ENCODE measurements at places on chromosomes 7 and 10.

DNA sequence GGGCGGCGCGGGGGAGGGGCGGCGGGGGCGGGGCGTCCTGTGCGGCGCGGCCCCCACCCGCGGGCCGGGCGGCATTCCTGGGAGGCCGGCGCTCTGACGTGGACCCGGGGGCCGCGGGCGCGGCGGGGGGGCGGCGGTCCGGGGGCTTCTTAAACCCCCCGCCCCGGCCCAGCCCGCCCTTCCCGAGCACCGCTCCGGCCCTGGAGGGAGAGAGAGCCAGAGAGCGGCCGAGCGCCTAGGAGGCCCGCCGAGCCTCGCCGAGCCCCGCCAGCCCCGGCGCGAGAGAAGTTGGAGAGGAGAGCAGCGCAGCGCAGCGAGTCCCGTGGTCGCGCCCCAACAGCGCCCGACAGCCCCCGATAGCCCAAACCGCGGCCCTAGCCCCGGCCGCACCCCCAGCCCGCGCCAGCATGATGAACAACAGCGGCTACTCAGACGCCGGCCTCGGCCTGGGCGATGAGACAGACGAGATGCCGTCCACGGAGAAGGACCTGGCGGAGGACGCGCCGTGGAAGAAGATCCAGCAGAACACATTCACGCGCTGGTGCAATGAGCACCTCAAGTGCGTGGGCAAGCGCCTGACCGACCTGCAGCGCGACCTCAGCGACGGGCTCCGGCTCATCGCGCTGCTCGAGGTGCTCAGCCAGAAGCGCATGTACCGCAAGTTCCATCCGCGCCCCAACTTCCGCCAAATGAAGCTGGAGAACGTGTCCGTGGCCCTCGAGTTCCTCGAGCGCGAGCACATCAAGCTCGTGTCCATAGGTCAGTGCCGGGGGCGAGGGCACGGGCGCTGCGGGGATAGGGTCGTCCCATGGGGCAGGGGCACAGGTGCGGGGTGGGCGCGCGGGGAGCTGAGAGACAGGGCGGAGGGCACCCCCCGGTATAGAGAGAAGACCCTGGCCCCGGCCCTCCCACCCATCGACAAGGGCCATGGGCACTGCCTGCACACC, at the start of gene FLNC:
Gene FLNC (plus strand): TSS at position 176 of the 947 bp plus-strand sequence. CDS start 232 bp downstream, at position 408.
- no peak within 1 kb of the TSS for H3K27ac ChIP-seq
- DNase-seq, result peak; percentile 46
- peak within 1 kb of the TSS; percentile 55 for H3K4me3 ChIP-seq
- peaks cover 17% of the 10 kb centered on the region for H3K4me1 ChIP-seq

DNA sequence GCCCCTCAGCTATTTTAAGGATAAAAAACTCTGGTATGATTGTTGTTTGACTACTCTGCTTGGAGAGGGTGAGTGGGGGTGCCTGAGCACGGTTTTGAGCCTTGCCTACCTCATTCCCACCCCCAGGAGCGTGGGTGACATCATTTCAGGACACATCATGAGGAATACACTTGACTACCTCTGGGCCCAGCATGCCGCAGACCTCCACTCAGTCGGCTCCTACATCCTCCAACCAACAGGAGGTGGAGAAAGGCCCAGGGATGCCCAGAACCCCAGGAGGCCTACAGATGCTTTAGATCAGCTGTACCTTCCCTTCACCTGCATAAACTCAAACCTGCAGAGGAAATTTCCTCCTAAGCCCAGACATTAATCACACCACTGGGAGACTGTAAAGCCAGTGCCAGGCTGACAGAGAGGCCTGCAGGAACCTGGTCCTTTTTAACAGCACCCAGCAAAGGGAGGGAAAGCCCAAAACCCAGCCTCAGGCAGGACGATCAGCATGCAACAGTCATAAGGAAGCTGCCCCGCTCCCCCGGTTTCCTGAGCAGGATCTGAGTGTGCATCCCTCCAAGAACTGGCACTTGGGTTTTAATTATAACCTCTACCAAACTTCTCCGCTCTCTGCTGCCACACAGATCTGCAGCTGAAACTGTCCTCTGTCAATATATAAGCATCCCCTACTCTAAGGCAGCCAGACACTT, 61.7 kb upstream of the ZNRF2 start:
- peaks cover 22% of the 10 kb centered on the region for H3K27me3 ChIP-seq
- no peak for DNase-seq
- no peak overlapping the region for H3K27ac ChIP-seq
- no peak overlapping the region for H3K4me3 ChIP-seq
- peaks cover 4% of the 10 kb centered on the region for H3K4me1 ChIP-seq

DNA sequence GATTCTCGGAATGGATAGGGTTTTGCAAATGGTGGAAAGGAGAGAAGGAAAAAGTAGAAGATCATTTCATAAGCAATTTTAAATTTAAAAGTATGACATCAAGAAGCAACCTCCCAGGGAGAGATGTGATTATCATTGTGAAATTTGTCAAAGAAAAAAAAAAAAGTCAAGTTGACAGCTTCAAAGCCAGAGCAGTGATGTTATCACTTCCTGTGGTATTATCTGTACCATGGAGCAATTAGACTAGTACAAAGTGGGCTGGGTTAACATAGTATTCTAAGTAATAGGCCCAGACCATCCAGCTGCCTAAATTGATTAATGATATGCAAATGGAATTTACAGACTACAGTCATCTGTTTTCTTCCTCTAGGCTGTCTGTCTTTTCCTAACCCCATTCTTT, 84.0 kb upstream of the NPY start:
- no peak overlapping the region for H3K27ac ChIP-seq
- no peak for DNase-seq
- no peak overlapping the region for H3K4me3 ChIP-seq
- H3K4me1 ChIP-seq, result peaks cover 20% of the 10 kb centered on the region
- no peaks in the 10 kb centered on the region for H3K36me3 ChIP-seq

DNA sequence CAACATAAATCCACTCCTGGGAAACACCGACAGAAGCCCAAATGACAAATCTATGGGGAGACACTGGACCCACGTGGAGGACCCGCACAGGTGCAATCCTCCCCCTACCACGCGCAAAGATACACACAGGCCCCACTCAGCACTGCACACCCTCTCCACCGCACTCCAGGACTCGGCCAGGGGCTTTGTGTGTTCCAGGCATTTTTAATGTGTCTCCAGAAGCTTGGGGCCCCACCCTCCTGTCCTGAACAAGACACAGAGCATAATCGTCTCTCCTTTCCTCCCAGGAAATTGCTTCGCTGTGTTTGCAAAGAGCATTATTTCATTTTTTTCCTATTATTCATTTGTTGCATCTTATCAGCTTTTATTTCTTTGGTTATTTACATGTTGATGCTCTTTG, 82.8 kb downstream of the GLI3 start:
- no peak overlapping the region for H3K27ac ChIP-seq
- H3K36me3 ChIP-seq, result no peaks in the 10 kb centered on the region
- DNase-seq, result no peak
- peaks cover 2% of the 10 kb centered on the region for H3K27me3 ChIP-seq
- H3K4me3 ChIP-seq, result no peak overlapping the region

- no peaks in the 10 kb centered on the region for H3K4me1 ChIP-seq
- no peaks in the 10 kb centered on the region for H3K27me3 ChIP-seq
- no peak for DNase-seq
- H3K36me3 ChIP-seq, result no peaks in the 10 kb centered on the region
- H3K27ac ChIP-seq, result no peak overlapping the region
- no peak overlapping the region for H3K4me3 ChIP-seq
Measured at GRCh38 chr7:158266426-158266816, 321.2 kb downstream of the PTPRN2 start.

DNA sequence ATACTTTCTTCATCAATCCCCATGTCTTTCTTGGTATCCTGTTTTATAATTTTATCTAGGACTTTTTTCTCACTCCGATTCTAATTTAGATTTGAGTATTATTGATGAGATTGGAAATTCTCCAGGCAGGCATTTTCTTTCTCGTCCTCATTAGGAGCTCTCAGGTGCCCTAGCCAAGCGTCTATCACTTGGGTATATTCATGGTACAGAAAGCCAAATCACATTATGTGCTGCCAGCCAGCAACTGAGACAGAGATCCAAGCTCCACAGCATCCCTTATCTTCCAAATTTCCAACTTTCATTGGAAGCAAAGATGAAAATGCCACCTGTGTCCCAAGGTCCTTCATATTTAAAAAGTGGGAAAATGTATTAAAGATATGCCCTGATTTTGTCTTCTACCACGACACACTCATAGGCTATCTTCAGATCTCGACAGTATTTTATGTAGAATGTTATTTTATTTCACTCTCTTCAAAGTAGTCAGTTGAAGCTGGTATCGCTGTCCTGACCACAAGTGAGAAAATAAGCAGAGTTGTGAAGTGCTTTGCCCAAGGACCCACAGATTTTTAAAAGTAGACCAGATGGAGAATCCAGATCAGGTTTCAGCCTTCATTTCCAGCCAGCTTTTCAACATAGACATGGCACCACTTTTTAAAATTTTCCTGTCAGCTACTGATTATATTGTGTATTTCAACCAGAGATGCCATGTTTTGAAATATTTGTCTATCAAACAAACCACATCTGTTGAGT, 773.4 kb downstream of the CNTNAP2 start:
- no peaks in the 10 kb centered on the region for H3K36me3 ChIP-seq
- H3K4me1 ChIP-seq, result no peaks in the 10 kb centered on the region
- DNase-seq, result no peak
- H3K4me3 ChIP-seq, result no peak overlapping the region
- H3K27ac ChIP-seq, result no peak overlapping the region

GRCh38 chr10:36281831-36282331, 639.8 kb upstream of the FZD8 start:
- no peak overlapping the region for H3K4me3 ChIP-seq
- H3K36me3 ChIP-seq, result no peaks in the 10 kb centered on the region
- no peaks in the 10 kb centered on the region for H3K27me3 ChIP-seq
- no peak overlapping the region for H3K27ac ChIP-seq
- no peaks in the 10 kb centered on the region for H3K4me1 ChIP-seq
- DNase-seq, result no peak

- H3K27ac ChIP-seq, result no peak overlapping the region
- peaks cover 4% of the 10 kb centered on the region for H3K4me1 ChIP-seq
- H3K36me3 ChIP-seq, result no peaks in the 10 kb centered on the region
Measured at GRCh38 chr10:71357792-71358265, 38.8 kb downstream of the SLC29A3 start.

DNA sequence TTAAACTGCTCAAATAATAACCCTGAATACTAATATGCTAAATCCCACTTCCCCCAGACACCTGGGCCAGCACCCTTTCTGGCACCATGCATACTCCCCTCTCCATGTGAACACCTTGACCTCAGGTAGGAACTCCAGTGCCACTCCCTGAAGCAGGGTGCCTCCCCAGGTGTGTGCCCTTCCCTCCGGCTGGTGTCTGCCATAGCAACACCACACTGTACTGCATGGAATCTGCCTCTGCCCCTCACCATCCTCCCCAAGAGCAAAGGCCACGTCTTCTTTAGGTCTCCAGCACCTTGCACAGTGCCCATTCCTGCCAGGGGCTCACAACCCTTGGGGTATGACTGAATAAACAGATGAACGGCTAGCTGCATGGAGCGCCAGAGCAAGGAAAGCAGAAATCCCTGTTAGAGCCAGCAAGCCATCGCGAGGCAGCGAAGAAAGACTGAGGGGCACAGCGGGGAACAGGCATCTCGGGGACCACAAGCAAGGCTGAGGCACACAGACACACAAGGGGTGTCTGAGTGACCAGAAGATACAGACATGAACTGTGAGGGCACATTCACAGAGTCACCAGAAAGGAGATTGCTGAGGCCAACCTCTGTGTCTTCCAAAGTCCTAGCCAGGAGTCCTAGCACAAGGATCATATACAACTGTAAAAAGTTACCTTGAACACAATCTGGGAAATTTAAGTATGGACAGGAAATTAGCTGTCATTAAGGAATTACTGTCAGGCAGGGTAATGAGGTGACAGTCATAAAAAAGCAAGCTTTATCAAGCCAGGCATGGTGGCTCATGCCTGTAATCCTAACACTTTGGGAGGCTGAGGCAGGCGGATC, 25.7 kb downstream of the COBL start:
- no peaks in the 10 kb centered on the region for H3K4me1 ChIP-seq
- DNase-seq, result no peak

GRCh38 chr10:121919666-121920065, 8.2 kb downstream of the ATE1 start:
- H3K4me3 ChIP-seq, result no peak overlapping the region
- peaks cover 2% of the 10 kb centered on the region for H3K4me1 ChIP-seq
- no peak overlapping the region for H3K27ac ChIP-seq
- no peak for DNase-seq

- H3K27me3 ChIP-seq, result peaks cover 64% of the 10 kb centered on the region
- H3K27ac ChIP-seq, result no peak overlapping the region
- no peaks in the 10 kb centered on the region for H3K36me3 ChIP-seq
- H3K4me1 ChIP-seq, result peaks cover 15% of the 10 kb centered on the region
- DNase-seq, result no peak
Measured at GRCh38 chr10:112986544-112987190, 36.6 kb downstream of the TCF7L2 start.

GRCh38 chr7:27740449-27741086, 606 bp downstream of the TAX1BP1 start:
- H3K27ac ChIP-seq, result peak overlapping the region; percentile 98
- DNase-seq, result peak; percentile 91
- peaks cover 6% of the 10 kb centered on the region for H3K27me3 ChIP-seq
- H3K4me1 ChIP-seq, result peaks cover 27% of the 10 kb centered on the region
- H3K36me3 ChIP-seq, result peaks cover 8% of the 10 kb centered on the region

- H3K27me3 ChIP-seq, result peaks cover 3% of the 10 kb centered on the region
- peak overlapping the region; percentile 53 for H3K27ac ChIP-seq
- peaks cover 59% of the 10 kb centered on the region for H3K4me1 ChIP-seq
Measured at GRCh38 chr7:128112018-128112780, 81.0 kb upstream of the LRRC4 start.

GRCh38 chr7:144027070-144027469, 21.7 kb upstream of the OR2A5 start:
- no peak for DNase-seq
- no peak overlapping the region for H3K27ac ChIP-seq
- no peaks in the 10 kb centered on the region for H3K36me3 ChIP-seq

DNA sequence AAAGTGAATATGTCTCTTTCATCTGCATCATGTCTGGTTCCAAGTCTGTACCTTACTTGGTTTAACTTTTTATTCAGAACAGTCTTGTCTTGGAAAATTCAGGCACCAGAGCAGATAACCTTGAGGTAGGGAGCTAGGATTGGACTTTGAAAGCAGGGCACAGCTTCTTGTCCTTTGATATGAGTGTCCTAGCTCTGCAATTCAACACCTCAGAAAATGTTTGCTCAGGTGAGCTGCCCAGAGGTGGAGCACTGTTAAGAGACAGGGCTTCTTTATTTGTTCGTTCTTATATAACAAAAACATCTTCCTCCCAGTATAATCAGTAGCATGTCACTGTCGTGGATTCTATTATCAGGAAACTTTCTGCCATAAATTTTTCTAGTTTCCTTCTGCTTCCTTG, 118.3 kb downstream of the LRRC4 start:
- H3K36me3 ChIP-seq, result peaks cover 8% of the 10 kb centered on the region
- no peak for DNase-seq
- H3K27ac ChIP-seq, result no peak overlapping the region
- peaks cover 5% of the 10 kb centered on the region for H3K4me1 ChIP-seq
- no peaks in the 10 kb centered on the region for H3K27me3 ChIP-seq

GRCh38 chr10:77857272-77857671, 69.3 kb downstream of the DLG5 start:
- DNase-seq, result no peak
- no peak overlapping the region for H3K27ac ChIP-seq
- H3K27me3 ChIP-seq, result peaks cover 3% of the 10 kb centered on the region
- no peaks in the 10 kb centered on the region for H3K36me3 ChIP-seq

GRCh38 chr10:30182191-30183054, 123.0 kb upstream of the JCAD start:
- peaks cover 8% of the 10 kb centered on the region for H3K27me3 ChIP-seq
- no peaks in the 10 kb centered on the region for H3K36me3 ChIP-seq
- H3K4me1 ChIP-seq, result no peaks in the 10 kb centered on the region

GRCh38 chr7:137953043-137953664, 48.7 kb downstream of the CREB3L2 start:
- DNase-seq, result no peak
- no peaks in the 10 kb centered on the region for H3K27me3 ChIP-seq
- H3K27ac ChIP-seq, result no peak overlapping the region
- peaks cover 11% of the 10 kb centered on the region for H3K4me1 ChIP-seq
